Endodermal cell (in vitro differentiated cells): ENCODE measurements at places on chromosomes 16 and 17. TPM values are rescaled to one million over a fixed set of nuclear protein-coding genes. Genes with fewer than 3 reads are reported as not detected.

The PTGES3L gene
- 4.6 to 9.4 TPM (median 6.2 TPM) in 3 replicates for total RNA-seq

The NPIPB9 gene
- 3.2 to 4.8 TPM (median 4.1 TPM) in 3 replicates for total RNA-seq

The OXLD1 gene
- total RNA-seq: 16.1 to 36.5 TPM (median 33.6 TPM) in 3 replicates

The CD300A gene
- total RNA-seq: not detected in 2 replicates

The HASPIN gene
- total RNA-seq: 10.9 to 26.0 TPM (median 24.6 TPM) in 3 replicates

The SDK2 gene
- total RNA-seq: 4.1 to 6.3 TPM (median 5.9 TPM) in 3 replicates

The KRTAP4-9 gene
- total RNA-seq: not detected in 3 replicates

The CCL2 gene
- 23.8 and 24.7 TPM in 2 replicates for total RNA-seq

The NPB gene
- total RNA-seq: 1.8 to 3.7 TPM (median 2.1 TPM) in 3 replicates

The CTNS gene
- 6.2 to 19.4 TPM (median 18.8 TPM) in 3 replicates for total RNA-seq

The FBXL16 gene
- total RNA-seq: 0.38 to 6.2 TPM (median 0.53 TPM) in 3 replicates

The CDC6 gene
- 23.4 to 88.5 TPM (median 88.4 TPM) in 3 replicates for total RNA-seq

The ABCC12 gene
- 0.35 and 1.1 TPM in 2 replicates for total RNA-seq

The KLHL36 gene
- total RNA-seq: 58.4 to 60.1 TPM (median 59.2 TPM) in 3 replicates
